ENCODE measurements at places on chromosomes 12 and 14. TPM values are rescaled to one million over a fixed set of nuclear protein-coding genes. Genes with fewer than 3 reads are reported as not detected.

Gene KCNJ8
- polyA plus RNA-seq: 19.0 TPM

Gene TEX52
- 3.1 TPM for polyA plus RNA-seq

Gene FAM222A
- polyA plus RNA-seq: 6.5 TPM

Gene KRT4
- polyA plus RNA-seq: 0.47 TPM

Gene OAS3
- 11.5 TPM for polyA plus RNA-seq

Gene DTX3
- polyA plus RNA-seq: 65.0 TPM

DNA sequence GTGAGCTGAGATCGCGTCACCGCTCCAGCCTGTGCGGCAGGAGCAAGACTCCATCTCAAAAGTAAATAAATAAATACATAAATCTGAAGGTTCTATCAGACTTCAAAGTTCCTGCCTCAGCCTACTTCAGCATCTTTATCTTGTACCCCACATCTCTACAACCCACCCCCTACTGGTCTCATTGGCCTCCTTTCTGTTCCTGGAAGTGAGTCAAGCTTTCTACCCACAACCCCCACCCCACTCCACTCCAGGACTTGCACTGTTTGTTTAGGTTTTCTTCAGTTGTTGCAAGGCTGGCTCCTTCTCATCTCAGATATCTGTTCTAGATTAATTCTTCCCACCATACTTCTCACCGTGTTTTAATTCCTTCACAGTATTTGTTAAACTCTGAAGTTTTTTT lies 714 bp upstream of the PSMC6 start:
- no peak for DNase-seq

GRCh38 chr12:53476769-53477209 lies 22.5 kb downstream of the MAP3K12 start:
- DNase-seq: no peak

- no peak for DNase-seq
Measured at GRCh38 chr14:42428996-42429395, 822.3 kb downstream of the LRFN5 start.

GRCh38 chr14:22888662-22889061 lies 5.6 kb downstream of the REM2 start:
- DNase-seq: no peak

DNA sequence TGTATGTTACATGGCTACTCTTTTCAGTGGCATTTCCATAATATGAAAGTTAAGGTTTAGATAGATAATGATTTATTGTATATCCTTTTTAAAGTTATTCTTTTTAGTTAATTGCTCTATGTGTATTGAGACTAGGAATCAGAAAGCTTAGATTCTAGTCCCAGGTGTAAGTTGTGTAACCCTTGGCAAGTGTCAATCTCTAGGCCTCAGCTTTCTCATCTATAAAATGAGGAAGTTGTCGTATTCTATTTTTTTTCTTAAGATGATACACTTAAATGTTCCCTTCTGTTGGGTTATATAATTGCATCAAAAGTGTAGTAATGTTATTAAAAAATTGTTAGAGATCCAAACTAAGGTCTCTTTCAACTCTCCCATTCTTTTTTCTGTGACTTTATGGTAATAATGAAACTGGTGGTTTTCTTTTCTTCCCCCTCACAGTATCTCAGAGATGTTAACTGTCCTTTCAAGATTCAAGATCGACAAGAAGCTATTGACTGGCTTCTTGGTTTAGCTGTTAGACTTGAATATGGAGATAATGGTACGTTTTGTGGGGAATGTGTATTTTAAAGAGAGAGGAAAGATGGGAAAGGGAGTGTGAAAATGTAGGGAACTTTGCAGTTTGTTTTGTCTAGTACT lies 4.1 kb downstream of the RTRAF start:
- DNase-seq: no peak

DNA sequence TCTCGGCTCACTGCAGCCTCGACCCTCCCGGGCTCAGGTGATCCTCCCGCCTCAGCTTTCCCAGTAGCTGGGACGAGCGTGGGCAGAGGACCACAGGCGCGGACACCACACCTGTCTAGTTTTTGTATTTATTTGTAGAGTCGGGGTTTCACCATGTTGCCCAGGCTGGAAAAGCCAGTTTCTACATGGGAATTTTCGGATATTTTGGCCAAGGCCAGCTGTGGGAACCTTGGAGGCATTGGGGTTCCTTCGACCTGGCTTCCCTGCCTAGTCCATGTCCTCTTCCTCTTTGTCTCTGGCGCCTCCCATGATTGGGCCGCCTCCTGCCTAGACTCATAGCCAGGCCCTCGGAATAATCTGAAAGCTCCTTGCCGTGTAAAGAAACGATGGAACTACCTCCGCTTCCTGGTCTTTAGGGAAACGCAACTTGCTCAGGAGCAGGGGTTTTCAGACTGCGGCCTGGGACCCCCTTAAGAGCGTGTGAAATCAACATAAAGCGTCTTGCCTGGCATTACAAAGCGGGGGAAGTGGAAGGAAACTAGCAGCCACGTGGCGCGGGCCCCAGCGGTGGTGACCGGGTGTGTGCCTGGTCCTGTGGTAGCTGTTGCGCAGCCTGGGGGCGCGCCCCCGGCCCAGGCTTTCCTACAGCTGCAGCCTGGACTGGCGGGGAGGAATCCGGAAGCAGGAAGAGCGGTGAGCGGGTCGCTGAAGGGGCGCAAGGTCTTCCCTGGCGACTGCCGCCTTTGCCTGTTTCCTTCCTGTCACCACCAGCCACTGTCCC lies 1.4 kb upstream of the HSP90AA1 start:
- DNase-seq: peak; percentile 52

DNA sequence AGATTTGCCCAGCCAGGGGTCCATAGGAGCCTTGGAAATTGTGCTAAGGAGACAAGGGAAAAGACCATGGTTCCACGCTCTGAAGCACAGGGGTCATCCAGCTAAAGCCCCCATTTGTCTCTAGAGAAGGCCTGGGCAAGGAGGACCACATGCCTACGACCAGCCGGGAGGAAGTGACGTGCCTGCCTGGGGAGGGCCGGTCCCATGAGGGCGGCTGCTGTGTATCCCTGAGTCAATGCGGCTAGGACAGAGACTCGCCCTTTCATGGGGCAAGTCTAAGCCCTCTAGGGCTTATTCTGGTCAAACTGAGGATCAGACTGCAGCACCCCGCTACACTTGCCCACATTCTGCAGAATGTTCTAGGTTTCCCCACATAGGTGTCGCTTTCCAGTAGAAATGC lies 20.6 kb upstream of the RIN3 start:
- DNase-seq: no peak

GRCh38 chr14:92144708-92145107 lies 22.9 kb downstream of the CPSF2 start:
- no peak for DNase-seq

DNA sequence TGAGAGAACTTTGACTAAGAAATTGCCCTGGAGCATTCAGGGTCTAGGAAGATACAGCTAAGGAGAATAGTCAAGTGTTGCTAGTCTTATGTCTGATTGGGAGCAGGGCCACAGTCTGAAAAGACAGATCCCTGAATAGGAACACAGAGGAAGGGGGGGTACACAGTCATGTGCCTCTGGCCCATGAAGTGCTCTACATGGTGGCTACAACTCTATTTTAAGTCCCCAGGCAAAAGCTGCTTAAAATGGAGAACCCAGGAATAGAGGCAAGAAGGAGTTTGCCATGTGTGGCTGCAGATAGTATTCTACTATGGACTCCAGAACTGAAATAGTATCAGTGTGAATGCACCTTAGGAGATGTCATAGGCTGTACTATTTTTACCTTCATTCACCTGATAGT lies 118.0 kb upstream of the NPAS3 start:
- DNase-seq: no peak
